Activated CD4-positive, alpha-beta T cell treated with anti-CD3 and anti-CD28 coated beads, Interleukin-10, Interleukin-2, amounts not matched to agents 100 ng/mL and 50 ng/mL, durations not matched to agents 16 hours and 8 hours (primary cell): ENCODE measurements at places on chromosomes 11 and 22.
A peak's percentile ranks its signal among the peaks of the same experiment; 100 is the strongest.

DNA sequence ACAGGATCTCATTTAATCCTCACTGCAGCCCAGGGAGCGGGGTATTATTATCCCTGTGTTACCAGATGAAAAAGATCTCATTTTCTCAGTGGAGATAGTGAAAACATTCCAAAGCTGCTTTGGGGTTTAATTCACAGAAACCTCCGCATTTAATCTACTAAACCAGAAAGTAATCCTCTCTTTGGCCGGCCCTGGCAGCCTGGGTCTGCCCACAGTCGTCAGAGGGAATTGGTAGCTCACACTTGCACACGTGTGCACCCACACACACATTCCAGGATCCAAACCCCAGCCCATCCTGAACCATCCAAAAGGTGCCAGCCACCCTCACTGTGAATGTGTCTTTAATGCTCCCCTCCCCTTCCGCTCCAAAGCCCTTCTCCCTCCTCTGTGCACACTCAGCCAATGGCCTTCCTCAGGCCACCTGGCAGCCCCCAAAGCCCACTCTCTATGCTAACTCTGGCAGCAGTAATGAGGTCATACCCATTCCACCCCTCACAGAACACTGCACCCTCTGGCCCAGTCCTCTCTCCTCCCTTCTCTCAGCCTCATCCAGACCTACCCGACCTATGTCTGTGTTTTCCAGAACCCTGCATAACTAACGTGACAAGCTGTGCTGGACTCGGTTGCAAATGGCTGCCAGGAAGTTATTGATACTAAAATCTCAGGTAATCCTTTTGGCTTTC, 466.2 kb downstream of the SOX6 start:
- no peak for DNase-seq

GRCh38 chr11:85953491-85954143, 98.4 kb downstream of the CCDC83 start:
- DNase-seq: no peak

DNA sequence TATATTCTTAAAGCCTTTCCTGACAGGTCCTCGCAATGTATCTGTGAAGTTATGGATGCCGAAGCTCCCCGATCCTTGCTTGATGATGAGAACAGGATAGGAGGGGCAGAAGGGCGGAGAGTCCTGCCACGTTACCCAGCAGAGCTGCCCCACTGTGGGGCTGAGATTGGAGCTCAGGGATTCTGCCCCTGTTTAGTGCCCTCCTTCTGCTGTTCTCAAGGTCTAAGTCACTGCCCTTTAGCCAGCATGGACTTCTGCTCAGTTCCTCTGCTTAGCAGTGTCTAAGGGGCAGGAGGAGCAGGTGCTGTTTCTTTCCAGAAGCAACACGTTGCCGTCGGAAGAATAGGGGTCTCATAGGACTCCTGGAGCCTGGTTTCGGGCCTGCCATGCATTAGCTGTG, 164.2 kb upstream of the B3GAT1 start:
- no peak for DNase-seq

DNA sequence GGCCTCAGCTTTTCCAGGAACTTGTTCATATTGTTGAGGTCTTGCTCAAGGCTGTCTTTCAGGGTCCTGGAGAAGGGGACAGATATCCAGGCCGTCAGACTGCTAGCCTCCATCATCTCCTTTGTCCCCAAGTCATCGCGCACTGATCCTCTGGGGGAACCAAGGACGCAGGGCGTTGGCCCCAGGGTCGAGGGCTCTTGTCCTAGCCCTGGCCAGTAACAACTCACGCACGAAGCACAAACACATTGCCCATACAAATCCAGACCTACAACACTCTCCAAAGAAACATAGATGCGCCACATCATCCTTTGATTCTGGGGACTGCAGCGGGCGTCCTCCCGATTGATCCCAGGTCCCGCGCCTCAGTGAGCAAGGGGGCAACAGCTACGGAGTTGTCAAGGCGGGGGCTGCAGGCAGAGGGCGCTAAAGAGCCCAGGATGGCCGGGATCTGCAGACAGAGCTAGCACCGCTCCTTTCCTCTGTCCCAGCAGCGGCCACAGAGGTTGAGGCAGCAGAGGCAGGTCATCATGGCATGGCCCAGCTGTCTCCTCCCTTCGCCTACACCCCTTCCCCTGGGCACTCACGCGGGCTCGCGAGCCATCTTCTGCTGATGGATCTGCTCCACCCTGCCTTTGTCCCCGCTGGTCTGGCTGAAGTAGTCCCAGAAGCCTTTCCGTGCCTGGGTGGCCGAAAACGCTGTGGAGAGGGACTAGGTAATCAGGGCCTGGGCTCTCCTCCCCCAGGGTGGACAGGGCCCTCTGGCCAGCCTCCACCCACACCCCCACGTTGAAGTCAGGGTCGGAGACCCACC, 472 bp downstream of the APOA5 start:
- peak; percentile 79 for DNase-seq

GRCh38 chr11:60343094-60343704, 16.1 kb downstream of the MS4A6E start:
- DNase-seq: peak; percentile 23

GRCh38 chr11:124886476-124886875, 11.2 kb downstream of the ROBO4 start:
- no peak for DNase-seq

DNA sequence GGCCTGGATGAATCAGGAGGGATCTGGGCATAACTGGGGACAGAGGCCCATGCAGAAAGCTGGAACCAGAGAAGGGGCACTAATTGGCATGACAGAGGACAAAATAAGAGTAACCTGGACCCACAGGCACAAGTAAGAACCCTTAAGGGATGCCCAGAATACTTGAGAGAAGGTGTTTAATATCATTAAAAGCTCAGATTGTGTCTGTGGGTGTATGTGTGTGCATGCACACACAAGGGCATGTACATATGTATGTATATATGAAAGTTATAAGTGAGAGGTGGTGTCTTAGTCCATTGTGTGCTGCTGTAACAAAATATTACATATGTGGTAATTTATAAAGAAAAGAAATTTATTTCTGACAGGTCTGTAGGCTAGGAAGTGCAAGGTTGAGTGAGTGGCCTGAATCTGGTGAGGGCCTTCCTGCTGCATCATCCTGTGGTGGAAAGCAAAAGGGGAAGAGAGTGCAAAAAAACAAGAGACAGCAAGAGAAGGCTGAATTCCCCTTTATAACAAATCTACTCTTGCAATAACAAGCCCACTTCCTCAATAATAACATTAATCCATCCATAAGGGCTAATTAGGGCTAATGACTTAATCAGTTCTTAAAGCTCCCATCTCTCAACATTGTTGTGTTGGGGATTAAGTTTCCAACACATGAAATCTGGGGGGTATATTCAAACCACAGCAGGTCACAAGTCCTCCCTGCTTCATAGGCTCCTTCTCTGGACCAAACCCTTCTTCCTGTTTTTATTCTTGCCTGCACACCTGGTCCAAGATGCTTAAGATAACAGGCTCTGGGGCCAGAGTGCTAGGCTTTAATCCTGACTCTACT, 68.3 kb upstream of the POU2AF2 start:
- no peak for DNase-seq

DNA sequence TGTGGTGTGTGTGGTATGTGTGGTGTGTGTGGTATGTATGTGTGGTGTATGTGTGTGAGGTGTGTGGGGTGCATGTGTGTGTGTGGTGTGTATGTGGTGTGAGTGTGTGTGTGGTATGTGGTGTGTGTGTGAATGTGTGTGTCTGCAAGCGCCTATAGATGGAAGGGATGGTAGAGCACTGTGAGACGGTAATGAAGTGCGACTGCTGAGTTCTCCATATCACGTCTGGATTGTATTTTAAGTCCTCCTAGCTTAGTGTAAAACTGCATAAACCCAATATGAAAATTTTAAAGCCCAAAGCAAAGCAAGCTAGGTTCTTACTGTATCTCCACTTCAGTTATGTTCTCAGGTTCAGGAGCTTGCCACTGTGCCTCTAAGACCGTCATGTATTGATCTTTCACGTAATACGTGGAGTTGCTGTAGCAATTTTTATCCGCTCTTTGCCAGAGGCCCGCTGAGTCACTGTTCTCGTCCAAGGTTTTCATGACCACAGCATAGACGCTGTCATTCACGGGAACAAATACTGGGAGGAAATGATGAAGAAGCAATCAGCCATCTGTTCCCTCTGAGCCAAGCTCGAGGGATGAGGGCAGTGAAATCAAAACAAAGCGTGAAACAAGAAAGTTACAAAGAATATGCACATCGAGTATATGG, 5.5 kb downstream of the PLET1 start:
- DNase-seq: no peak

- no peak for DNase-seq
Measured at GRCh38 chr11:130125638-130126037, 33.9 kb upstream of the ST14 start.

- DNase-seq: peak; percentile 5
Measured at GRCh38 chr11:120956710-120957495, 67.0 kb upstream of the TBCEL start.

- no peak for DNase-seq
Measured at GRCh38 chr22:46829941-46830715, 67.7 kb downstream of the TBC1D22A start.

GRCh38 chr11:1992111-1992510, 5.5 kb downstream of the H19 start:
- no peak for DNase-seq

- no peak for DNase-seq
Measured at GRCh38 chr22:26707090-26707489, 49.7 kb downstream of the MIAT start.

DNA sequence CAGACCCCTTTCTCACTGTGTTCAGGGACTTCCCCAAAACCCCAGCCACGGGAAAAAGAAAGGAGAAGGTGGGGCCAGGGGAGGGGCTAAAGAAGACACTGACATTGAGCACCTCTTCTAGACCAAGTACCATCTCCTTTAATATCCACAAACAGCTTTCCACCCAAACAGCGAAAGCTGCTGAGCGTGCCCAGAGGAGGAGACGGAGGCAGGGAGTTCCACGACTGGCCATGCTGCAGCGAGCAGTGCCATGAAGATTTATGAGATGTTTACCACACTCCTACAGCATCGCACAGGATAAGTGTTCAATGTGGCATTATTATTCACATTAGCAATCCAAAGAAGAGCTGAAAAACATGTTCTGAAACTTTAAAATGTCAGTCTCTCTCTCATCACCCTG, 127.4 kb downstream of the LARGE1 start:
- no peak for DNase-seq

- DNase-seq: peak; percentile 85
Measured at GRCh38 chr11:128725630-128726319, 31.9 kb downstream of the FLI1 start.

DNA sequence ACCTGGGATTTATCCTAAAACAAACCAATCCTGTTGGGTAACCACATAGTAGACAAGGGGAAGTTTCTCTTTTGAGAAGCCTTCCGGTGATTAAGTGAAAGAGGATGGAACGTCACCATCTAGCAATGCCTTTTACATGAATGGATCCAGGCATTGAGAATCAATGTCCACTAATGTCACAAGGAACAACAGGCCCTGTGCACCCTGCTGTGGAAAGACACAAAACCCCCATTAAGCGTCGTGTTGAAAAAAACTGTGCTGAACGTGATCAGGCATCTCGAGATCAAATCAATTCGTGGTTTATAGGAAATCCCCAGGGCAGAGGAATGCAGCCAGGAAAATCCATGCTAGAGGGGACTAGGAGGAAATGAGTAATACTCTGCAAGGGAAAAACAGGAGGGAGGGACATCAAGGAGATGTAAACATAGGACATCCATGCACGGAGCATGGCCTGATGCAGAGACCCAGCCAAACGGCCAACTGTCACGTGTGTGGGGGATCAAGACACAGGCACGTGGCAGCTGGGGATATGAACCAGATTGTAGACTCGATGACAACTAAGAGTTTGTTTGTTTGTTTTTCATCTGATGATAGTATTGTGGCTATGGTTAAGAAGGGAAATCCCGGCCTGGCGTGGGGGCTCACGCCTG, 38.6 kb upstream of the CARS1 start:
- no peak for DNase-seq

DNA sequence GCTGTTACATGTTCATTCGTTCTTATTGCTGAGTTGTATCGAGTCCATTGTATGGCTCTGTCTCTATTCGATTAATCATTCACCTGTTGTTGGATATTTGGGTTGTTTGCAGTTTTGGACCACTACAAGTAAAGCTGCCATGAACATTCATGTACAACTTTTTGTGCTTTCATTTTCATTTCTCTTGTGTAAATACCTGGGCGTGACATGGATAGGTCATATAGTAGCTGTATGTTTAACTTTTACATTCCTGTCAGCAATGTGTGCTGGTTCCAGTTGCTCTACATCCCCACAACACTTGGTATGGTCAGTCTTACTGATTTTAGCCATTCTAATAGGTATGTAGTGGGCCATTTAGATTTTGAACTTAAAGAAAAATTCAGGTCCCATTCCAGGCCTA, 194.2 kb upstream of the PLET1 start:
- no peak for DNase-seq

- DNase-seq: no peak
Measured at GRCh38 chr11:95547976-95548375, 241.6 kb downstream of the FAM76B start.

DNA sequence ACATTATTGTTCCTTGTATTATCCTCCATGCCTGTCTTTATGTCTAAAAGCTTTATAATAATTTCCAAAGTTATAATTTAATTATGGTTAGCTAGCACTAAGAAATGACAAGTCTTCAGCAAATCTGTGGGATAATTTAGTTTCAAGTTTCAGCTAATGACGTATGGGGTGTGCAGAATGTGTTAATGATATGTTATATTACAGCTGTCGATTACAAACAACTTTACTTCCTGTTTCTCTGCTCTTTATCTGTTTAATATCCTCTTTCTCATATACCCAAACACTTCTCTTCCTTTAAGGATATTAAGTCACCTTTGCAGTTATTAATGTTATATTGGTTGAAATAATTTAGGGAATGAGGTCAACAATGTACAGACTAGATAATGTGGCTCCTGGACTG, 161.8 kb downstream of the CASP12 start:
- DNase-seq: no peak

DNA sequence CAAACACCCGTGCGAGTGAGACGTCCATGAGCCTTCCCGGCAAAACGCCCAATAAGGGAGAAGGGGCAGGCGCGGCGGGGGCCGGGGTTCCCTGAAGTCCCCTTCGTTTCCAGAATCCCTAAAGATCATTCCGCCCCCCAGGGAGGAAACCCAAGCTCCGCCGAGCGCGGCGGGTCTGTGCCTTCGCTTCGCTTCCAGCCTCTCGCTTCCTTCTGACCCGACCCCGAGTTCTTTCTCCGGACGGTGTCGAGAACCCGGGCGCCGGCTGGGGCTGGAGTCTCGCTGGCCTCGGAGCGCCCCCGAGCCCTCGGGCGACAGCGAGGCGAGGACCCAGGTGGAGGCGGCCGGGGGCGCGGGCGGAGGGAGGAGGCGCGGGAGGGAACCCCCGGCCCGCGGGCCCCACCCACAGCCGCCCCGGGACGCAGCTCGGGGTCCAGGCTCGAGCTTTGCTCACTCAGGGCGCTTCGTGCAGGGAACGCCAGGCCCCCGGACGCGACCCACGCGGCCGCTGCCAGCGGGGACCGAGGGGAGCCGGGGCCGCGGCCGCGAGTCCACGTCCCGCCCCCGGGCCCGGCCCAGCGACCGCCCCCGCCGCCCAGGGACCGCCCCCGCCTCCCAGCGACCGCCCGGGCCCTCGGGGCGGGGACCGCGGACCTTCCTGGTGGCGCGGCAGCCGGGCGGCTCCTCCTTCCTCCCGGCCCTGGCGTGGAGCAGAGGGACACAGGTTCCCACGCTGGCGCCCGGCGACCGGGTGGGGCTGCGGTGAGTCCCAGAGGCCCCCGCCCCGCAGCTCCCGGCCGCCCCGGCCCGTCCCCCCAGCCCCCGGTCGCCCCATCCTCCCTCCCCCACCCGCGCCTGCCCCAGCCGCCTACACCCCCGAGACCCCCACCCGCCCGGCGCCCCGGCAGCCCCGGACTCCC, at the start of gene PGGHG:
Gene PGGHG (plus strand): TSS at position 649 of the 920 bp plus-strand sequence. CDS start 691 bp downstream, outside the sequence.
- DNase-seq: peak; percentile 59
